Stimulated activated CD8-positive, alpha-beta memory T cell treated with anti-CD3 and anti-CD28 coated beads, Interleukin-7, amount 100 ng/mL, for 1 hour (primary cell): ENCODE measurements at places on chromosomes 4 and X.

- DNase-seq, result no peak
Observed at GRCh38 chrX:111511477-111511876, at the start of gene SERTM2. Gene SERTM2, plus strand, starts transcription at chrX:111511645. Its CDS starts 7,213 bp downstream, at chrX:111518858.

DNA sequence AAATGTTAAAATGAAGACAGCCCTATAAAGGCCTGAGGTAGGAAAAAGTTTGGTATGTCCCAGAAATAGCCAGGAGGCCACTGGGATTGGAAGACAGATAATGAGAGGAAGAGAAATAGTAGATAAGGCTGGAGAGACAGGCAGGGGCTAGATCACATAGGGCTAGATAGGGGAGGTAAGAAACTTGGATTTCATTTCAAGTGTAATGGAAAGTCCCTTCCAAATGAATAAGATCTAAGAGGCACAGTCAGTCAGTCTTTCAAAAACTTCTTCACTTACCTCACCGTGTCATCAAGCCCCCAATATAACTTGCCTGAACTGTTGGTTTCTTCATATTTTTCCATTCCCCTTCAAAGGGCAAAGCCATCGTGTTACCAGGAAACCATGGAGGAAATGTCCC, 121.8 kb downstream of the SPCS3 start:
- DNase-seq, result no peak

DNA sequence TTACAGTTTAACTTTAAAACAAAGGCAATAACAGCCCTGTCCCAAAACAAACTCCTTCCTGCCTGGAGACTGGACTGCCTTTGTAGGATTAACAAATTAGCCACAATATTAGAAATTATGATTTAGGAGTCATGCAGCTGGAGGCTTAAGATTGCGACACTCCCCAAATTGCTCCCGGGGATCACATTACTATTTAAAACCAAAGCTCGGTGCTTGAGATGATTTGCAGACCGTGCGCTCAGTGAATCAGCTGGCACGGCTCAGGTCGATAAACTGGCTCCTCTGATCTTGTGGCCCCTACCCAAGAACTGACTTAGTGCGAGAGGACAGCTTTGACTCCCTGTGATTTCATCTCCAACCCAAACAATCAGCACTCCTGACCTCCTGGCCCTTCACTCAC, 829.3 kb downstream of the NLGN4X start:
- no peak for DNase-seq

- DNase-seq, result no peak
Observed at GRCh38 chrX:103823591-103823990, 8.5 kb downstream of the RAB9B start.

- DNase-seq, result no peak
Observed at GRCh38 chr4:43089730-43090129, 197.2 kb downstream of the GRXCR1 start.

DNA sequence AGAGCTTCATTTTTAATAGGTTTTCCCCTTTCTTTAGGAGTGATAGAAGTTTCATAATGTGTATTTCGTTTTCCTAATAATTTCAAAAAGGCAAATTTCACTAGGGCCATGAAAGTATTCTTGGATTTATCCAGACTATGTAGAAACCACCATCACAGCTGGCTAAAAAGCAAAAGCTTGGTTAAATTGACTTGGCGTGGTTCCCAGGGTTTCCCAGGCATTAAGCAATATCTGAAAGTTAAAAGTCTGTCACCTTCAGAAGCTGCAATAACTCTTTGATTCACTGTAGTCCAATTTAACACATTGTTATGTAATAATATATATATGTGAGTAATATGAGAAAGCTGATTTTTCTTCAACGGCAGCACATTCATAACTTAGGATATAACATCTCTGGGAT, 38.3 kb downstream of the NDNF start:
- no peak for DNase-seq

GRCh38 chr4:13986548-13986947, 359.0 kb upstream of the BOD1L1 start:
- no peak for DNase-seq

DNA sequence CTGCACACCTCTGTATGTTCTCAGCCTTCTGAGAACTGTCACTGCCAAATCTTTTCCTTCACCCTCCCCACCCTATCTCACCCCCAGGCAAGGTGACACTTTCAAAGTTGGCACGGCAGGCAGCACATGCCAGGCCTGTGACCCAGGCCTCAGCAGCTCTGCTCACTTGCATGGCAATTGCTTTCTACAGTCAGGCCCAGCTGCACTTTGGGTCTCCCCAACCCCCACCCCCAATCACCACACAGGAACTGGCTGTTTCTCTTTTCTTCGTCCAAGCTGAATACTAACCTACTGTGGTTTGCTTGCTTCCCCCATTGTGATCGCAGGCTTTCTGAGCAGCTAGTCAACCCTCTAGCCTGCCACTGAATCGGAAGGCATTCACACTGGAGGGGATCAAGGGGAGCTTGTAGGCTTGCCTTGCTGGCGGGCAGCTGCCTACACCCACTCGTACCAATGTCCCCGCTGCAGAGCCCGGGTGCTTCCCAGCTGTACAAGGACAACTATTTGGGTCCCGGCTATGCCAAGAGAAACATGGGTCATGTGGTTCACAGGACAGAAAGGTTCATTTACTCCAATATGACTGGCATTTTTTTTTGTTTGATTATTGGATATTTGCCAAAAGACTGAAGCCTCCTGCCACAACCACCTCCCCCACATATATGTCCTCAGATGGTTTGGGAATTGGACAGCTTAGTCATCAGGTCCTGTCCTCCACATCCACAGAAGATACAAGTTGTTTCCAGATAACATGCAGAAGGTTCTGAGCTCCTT, 28.1 kb downstream of the SLC25A43 start:
- DNase-seq, result no peak

- no peak for DNase-seq
Observed at GRCh38 chr4:4871573-4872313, 12.3 kb downstream of the MSX1 start.
